ENCODE measurements at places on chromosomes 16 and 17.

DNA sequence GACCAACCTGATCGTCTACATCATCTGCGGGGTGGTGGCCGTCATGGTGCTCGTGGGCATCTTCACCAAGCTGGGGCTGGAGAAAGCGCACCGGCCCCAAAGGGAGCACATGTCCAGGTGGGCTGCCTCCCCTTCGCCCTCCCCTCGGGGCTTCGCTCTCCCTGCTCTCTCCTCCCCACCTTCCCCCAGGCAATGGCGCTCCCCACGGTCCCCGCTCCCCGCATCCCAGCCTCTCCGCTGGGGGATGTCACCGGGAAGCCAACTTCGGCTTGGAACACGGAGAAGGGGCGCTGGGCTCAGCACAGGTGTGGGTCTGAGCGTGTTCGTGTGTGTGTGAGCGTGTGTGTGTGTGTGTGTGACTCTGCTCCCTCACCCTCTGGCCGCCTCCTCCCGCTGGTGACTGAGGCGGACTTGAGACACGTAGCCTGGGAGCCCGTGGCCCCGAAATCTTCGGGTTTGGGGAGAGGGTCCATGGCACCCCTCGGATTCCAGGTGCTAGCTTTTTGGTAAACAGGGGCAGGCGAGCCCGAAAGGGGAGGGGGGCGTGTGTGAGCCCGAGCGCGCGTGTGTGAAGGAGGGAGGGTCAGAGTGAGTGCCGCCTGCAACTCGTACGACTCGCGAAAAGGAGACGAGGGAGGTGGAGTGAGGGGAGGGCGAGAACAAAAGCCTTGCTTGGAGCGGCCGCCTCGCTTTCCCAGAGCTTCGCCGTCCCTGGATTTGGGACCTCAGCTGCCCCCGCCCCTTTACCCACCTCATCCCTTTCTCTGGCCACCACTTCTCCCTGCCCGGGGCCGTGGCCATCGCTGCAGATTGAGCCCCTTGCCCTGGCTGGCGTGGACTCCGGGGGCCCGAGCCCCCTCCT lies 1.3 kb downstream of the SHISA9 start:
- no peak for DNase-seq

DNA sequence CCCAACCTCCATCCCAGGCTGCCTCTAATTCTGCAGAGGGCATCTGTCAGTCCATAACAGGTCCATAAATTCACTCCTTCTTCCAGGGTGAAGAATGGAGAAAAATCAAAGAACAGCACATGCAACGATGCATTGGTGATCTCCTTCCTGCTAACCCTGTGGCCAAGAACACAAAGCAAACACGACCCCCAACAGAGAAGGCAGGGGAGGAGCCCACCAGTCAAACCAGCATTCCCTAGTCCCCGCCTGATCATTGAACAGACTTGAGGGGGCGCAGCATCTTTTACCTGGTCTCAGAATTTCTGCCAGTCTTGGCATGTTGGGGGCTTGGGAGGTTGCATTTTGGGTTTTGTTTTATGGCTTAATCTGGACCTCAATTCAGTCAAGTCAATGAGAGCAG lies 476.0 kb downstream of the SLC39A11 start:
- no peak for DNase-seq

DNA sequence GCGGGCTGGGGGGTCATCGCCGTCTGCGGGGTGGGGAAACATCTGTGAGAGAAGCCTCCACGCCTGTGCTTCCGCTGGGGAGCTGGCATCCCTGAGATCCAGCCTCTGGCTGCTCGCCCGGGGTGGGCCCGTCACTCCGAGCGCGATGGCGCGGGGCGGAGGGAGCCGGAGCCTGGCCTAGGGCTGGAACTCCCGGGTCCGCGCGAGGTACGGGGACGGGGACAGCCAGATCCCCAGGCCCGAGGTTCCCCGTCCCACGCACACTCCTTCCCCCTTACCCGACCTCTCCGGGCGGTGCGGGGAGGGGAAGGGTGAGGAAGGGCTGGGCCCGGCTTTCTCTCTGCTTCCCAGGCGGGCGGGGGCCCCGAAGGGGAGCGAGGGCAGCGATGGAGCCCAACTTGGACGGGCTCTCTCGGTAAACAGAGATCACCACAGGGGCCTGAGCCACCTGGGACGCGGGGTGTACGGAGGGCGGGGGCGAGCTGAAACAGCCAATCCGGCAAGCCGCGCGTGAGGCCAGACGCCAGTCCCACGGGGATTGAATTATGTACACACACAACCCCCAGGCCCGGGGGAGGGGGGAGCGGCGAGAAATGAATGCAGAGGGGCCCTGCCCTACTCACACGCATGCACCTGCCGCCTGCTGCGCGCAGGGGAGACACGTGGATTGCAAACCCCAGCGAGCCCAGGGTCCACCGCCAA lies at the start of gene SLC16A11:
Gene SLC16A11, minus strand, starts transcription at position 596 of the 702 bp plus-strand sequence. Its CDS starts 579 bp downstream, at position 17.
- peak; percentile 25 for DNase-seq

- no peak for DNase-seq
Measured at GRCh38 chr17:6455321-6455705, 11.1 kb downstream of the PIMREG start.

- peak; percentile 82 for DNase-seq
Measured at GRCh38 chr17:33169580-33170285, 123.4 kb downstream of the ASIC2 start.

DNA sequence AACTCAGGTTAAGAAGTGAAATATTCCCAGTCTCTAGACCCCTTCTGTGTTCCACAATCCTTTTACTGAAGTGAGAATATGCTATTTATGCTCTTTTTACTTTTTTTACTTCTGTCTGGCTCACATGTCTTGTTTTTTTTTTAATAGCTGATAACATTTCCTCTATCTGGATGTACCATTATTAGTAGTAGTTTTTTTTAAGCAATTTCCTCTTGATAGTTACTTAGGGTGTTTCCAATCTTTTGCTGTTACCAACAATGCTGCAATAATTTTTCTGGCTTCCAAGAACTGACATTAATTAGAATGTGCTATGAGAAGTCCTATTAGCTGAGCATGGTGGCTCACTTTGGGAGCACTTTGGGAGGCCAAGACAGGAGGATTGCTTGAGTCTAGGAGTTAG lies 32.0 kb downstream of the KSR1 start:
- no peak for DNase-seq

DNA sequence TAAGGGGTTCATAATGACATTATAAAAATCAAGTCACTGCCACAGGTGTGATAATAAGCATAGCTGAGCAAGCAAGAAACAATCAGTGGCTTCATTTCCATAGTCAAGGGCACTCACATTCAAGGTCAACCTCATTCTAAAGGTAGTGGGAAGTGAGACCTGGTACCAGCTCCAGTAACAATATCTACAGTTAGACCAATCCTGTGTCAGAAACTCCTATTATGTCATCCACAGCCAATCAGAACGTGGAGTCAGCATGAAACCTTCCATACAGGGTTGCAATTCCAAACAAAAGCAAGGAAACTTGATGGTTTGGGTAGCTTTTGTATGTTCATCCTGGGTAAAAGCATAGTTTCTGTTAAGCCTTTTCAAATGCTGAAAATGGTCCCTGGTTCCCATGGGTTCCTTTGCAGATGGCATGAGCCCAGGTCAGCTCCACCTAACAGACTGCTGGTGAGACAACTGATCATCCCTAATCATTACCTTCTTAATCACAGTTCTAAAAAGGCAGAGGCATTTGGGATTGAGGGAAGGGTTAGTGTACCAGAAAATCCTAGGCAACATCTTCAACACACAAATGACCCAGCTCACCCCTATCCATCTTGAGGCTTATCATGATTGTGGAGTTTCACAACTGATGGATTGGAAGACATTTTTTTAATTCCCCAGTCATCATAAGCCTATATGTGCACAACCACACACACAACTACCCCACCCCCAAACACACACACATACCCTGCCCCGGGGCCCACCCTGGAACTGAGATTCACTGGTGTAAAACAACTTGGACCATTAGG lies 30.4 kb downstream of the TEX2 start:
- DNase-seq = no peak

DNA sequence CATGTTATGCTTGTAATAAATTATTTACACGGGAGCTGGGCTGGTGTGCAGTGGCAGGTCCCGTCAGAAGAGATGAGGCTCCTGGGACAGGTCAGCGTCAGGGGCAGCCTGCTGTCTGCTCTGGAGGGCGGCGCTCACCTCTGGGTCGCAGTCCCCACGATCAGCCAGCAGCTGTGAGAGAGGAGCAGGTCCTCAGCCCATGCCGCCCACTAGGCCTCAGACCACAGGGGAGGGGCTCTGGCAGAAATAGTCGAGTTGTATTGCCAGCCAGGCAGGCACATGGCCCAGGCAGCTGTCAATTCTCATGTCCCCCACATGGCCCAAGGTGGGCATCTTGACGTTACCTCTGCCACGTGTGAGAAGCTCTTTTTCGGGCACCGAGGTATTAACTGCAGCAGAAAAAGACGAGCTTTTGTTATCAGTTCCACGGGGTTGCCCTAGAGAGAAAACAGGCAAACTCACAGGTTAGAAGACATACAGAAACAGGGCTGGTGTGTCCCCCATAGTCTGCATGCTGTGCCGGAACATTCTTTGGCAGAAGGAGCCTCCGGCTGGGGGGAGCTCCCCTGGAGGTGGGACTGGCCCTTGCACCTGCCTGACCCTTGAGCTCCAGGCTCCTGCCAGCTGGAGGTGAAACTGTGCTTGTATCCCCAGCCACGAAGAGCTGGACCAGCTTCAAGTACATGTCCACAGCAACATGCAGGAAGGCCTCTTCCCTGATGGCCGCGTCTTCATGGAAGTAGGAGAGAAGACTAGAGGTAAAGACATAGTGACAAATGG lies 17.4 kb downstream of the ZNF276 start:
- no peak for DNase-seq

DNA sequence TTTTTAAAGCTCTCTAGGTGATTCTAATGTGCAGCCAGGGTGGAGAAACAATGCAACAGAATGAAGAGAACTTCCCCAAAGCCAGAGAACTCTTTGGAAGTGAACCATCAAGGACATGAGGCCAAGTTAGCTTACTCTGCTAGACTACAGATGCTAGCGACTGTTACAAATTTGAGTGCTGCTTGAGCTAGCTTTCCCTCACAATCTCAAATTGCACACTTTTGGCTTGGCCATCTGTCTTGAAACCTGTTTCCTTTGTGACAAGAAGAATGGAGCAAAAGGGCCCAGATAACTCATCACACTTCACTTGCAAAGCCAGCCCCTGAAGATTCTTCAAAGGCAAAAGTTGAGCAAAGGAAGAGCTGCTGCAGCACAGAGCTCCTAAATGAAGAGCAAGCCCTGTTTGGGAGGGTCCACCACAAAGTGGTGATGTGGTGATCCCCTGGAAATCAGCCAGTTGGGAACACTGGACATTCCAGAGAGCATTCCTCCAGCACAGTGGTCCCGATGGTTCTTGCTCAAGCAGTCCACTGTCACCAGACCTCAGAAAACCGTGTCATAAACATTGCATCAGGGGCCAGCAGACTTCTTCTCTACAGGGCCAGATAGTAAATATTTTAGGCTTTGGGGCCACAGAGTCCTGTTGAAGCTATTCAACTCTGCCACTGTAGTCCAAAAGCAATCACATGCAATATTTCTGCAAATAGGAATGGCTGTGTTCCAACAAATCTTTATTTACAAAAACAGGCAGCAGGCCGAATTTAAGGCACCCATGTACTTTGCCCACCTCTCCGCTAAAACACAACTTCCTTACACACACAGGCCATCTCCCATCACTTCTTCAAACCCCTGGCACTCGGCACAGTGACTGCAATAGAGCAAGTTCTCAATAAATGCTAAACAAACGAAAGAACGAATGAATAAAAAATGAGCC lies 21.2 kb downstream of the SLC39A11 start:
- peak; percentile 87 for DNase-seq

- DNase-seq = no peak
Measured at GRCh38 chr17:61401389-61402072, 1.9 kb downstream of the TBX2 start.

DNA sequence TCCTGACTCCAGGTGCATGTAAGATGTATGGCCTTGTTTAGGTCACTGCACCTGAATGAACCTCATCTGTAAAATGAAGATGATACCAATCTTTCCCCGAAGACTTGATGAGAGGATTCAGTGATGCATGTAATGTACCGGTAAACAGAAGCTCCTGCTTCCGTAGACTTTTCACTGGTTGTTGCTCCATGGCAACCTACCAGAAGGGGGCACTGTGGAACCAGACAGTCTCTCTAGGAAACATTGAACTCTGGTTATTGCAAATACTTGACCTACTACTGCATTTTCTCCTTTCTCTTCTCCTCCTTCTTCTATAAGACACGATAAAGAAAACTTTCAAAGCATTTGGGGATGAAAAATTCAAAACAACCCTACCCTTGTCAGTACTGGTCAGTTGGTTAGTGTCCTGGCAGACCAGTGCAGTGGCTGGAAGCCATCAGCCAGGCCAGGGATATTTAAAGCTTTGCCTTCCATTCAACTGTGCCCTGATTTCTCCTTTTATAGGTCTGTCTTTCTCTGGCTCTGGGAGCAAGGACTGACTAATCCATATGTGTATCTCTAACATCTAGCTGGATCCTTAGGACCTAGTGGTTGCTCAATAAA lies 667.4 kb upstream of the SALL1 start:
- DNase-seq = peak; percentile 52

- no peak for DNase-seq
Measured at GRCh38 chr17:49859991-49860953, 12.4 kb upstream of the TAC4 start.

DNA sequence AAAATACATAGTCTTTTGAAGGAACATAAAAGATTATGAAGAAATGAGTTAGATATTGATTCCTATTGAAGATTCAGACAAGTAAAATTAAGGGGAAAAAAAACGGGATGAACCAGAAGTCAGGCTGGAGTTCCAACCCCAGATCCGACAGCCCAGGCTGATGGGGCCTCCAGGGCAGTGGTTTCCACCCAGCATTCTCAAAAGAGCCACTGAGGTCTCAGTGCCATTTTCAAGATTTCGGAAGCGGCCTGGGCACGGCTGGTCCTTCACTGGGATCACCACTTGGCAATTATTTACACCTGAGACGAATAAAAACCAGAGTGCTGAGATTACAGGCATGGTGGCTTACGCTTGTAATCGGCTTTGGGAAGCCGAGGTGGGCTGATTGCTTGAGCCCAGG lies 9.5 kb downstream of the STH start:
- no peak for DNase-seq

GRCh38 chr16:82709987-82710386 lies 83.2 kb downstream of the CDH13 start:
- DNase-seq = no peak

DNA sequence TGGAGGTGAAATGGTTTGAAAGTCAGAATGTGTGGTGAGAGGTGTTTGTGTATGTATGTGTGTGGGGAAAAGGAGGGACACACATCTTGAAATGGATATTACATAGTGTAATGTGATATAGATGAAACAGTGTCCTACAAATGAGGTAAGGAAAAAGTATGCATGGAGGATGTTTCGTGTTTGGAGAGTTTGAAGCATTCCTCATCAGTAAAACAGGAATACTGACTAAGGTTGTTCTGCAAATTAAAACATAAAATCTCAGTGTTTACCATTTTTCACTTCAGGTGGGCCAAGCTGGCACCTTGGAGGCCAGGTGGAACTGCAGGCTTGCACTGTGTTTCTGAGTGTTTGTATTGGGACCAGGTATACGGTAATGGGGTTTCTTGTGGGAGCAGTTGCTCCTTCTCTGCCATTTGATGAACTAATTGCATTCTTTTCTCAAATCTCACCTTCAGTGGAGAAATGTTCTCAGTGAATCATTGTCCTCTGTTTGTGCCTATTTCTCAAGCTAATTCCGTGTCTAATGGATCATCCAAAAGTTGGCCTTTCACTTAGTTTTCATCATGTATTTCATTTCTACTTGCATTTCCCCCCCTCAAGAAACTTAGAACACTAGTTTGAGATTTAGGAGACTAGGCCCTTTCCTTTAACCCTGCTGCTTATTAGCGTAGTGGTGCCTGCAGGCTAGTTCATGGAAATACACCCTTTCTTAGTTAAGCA lies 8.2 kb upstream of the TBKBP1 start:
- peak; percentile 70 for DNase-seq
